Fibroblast of pulmonary artery (primary cell): ENCODE measurements at places on chromosomes 4 and X.

GRCh38 chr4:169103966-169104412 is 93.9 kb upstream of the CBR4 start:
- DNase-seq = no peak

- DNase-seq = no peak
These were observed 184.1 kb downstream of the CEP135 start for GRCh38 chr4:56132835-56133234.

GRCh38 chr4:140736669-140737343 is 19.4 kb downstream of the TBC1D9 start:
- no peak for DNase-seq

GRCh38 chrX:121987163-121987562 is 939.8 kb downstream of the GLUD2 start:
- DNase-seq = peak; percentile 49

GRCh38 chr4:61389640-61390039 is 189.5 kb downstream of the ADGRL3 start:
- no peak for DNase-seq

DNA sequence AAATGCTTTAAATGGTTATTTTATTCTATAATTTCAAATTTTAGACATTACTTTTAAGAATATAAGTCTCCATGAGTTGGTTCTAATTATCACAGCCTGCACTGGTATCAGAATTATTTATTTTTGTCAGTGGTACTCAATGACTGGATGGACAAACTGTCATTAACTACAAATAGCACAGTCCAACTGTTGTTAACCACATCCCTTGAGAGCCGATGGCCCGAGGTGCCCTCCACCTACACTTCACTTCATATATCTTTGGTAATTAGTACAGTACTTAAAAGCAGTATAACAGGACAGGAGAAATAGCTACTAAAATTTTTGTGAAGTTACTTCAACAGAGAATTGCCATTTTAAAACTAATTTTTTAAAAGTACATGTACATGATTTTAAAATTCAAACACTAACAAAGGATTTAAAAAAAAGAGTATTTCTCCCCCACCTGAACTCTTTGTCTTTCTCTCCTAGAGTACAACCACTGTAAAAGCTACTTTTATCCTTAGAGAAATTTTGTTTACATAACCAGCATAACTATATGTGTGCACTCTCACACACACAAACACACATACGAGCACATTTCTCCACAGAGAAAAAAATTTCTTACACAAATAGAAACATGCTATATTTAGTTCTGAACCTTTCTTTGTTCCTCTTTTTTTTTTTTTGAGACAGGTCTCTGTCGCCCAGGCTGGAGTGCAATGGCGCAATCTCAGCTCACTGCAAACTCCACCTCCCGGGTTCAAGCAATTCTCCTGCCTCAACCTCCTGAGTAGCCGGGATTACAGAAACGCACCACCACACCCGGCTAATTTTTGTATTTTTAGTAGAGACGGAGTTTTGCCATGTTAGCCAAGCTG is 6.5 kb downstream of the TIFA start:
- DNase-seq = no peak

DNA sequence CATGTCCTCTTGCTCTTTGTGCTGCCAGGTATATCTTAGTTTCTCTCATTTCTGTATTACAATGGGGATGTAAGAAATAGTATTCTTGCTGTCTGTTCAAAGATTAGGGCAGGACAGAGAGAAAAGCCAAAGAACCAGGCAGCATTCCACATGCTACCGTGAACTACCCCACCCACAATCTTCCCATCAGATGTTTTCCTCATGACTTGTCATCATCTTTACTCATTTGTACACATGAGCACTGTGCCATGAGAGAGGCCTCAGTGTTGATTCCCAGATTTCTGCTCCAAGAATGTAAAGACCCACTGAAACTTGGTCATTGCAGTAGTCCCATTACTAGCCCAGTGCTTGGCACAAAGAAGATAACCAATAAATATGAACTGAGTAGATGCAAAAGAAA is 354.6 kb upstream of the RASGEF1B start:
- no peak for DNase-seq

DNA sequence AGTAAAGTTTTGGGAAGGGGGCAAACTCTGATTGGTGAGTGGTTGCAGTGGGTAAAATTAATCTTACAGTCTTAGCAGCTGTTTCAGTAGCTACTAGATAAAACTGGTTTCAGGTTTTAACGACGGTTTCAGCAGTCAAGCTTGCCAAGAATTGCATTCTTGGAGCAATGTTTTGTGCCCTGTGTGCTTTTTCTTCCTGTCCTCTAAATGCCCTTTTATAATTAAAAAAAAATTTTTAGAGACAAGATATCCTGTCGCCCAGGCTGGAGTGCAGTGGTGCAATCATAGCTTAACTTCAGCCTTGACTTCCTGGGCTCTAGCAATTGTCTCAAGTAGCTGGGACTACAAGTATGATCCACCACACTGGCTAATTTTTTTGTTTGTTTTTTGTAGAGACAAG is 6.3 kb upstream of the PPEF2 start:
- DNase-seq = peak; percentile 29

- peak; percentile 75 for DNase-seq
These were observed 2.4 kb upstream of the PCDH10 start for GRCh38 chr4:133146574-133147241.

GRCh38 chr4:173076903-173077634 is 91.5 kb upstream of the GALNT7 start:
- DNase-seq = no peak

- DNase-seq = no peak
These were observed 175.5 kb downstream of the NLGN4X start for GRCh38 chrX:6053141-6053540.

GRCh38 chr4:70619778-70620177 is 8.8 kb upstream of the ENAM start:
- no peak for DNase-seq

DNA sequence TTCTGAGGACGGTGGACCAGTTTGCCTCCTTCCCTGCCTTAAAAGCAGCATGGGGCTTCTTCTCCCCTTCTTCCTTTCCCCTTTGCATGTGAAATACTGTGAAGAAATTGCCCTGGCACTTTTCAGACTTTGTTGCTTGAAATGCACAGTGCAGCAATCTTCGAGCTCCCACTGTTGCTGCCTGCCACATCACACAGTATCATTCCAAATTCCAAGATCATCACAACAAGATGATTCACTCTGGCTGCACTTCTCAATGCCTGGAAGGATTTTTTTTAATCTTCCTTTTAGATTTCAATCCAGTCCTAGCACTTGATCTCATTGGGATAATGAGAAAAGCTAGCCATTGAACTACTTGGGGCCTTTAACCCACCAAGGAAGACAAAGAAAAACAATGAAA is 255.3 kb downstream of the RAPGEF2 start:
- peak; percentile 68 for DNase-seq

- no peak for DNase-seq
These were observed 2.0 kb downstream of the STBD1 start for GRCh38 chr4:76308548-76308947.

DNA sequence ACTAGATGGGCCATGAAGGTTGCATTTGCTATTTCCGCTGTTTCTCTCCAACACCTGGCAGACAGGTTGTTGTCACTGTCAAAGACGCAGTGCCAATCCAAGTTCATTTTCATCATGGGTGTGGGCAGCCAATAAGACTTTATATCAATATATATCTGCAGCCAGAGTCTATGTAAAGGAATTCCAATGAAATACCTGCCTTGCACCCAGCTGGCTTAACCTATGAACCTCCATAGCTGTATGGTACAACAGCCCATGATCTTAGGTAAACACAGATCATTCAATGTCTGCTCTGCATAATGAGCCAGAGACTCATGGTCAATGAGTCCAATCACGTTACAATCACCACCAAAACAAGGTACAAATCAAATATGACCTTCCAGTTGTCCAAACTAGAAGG is 37.7 kb upstream of the ADGRA3 start:
- DNase-seq = no peak

DNA sequence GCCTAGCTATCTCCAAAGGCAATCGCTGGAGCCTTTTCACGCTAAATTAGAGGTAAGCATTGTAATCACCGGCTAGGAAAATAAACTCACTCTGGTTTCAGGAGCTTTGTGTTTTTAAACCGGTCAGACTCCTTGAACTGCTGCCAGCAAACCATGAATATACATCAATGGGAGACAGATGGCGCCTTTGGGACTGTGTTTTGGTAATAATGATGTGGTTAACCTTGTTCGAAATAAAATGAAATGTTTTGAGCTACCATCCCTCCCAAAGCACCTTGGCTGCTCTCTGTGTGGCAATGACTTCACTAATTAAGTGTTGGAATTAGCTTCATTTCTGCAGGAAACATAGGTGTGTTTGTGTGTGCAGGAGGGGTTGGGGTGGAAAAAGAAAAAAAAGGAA is 65.3 kb downstream of the CLNK start:
- peak; percentile 14 for DNase-seq

DNA sequence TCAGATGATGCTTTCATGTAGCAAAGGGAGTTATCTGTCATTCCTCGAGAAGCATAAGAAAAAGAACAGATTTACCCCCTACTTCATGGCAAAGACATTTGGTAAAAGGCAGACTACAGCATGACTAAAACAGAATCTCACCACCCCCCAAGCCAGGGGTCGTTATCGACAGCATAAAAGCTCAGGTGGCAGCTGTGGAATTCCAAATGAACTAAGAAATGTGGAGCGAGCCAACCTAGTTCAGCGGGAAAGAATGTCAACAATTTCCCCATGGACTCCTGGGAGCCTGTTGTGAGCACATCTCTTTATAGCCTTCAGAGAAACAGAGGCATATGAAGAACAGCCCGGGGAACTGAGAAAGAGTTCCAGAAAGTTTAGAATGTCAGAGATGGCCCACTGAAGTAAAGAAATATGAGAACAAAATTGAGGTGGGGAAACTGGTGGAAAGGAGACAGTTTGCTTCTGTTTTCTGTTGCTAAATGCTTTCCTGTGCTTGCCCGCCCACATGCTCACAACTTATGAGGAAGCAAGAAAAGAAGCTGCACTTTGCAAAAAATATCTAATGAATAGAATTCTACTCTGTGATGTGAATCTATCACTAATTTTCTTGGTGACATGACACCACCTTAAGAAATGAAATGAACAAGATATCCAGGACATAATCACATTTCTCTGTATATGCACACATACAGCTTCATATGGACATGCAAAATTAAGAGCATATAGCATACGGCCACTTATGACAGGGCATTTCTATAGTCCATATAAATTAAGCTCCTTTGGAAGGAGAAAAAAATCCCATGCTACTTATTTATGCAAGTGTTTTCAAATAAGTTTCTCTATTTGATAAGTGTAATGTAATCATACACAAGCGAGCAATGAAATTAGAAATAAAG is 135.3 kb upstream of the MID1 start:
- peak; percentile 79 for DNase-seq

- no peak for DNase-seq
These were observed 38.0 kb downstream of the NUP62CL start for GRCh38 chrX:107168257-107168656.

DNA sequence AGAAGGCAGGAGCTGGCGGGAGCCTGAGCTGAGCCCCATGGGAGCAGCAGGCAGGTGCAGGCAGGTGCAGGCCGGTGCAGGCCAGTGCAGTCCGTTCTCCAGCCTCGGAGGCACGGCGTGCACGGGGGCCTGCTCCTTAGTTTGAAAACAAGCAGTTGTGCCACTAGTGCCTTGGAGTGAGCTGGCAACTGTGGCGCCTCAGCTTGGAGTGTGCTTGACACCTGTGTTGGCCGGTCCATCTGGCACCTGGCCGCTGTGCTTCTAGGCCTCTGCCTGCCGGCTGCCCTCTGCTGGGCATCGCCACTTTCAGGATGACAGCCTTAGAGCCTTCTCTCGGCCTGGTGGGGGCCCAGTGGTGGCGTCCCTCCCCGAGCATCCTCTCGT is 47.9 kb downstream of the RGS12 start:
- DNase-seq = no peak

DNA sequence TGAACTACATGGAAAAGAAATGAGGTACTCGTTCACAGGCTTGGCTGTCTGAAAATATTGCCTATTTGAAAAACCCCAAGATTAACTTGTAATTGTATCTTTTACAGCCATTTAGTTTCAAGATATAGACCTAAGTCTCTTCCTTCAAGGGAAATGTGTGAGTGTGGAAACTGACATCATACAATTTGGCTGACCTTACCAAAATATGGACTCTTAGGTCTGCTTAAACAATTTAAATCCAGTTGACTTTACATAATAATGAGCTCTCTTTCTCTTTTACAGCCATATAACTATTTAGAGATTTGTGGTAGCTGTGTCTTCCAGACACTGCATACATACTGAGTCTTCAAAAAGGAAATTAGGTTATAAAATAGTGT is 186.9 kb downstream of the NR3C2 start:
- DNase-seq = no peak

- DNase-seq = no peak
These were observed 34.8 kb downstream of the PJA1 start for GRCh38 chrX:69130439-69130838.

- peak; percentile 75 for DNase-seq
These were observed at the start of gene PDLIM3 for GRCh38 chr4:185534866-185535611. PDLIM3 (minus strand) TSS chr4:185535507; CDS start chr4:185535434, 73 bp downstream.

DNA sequence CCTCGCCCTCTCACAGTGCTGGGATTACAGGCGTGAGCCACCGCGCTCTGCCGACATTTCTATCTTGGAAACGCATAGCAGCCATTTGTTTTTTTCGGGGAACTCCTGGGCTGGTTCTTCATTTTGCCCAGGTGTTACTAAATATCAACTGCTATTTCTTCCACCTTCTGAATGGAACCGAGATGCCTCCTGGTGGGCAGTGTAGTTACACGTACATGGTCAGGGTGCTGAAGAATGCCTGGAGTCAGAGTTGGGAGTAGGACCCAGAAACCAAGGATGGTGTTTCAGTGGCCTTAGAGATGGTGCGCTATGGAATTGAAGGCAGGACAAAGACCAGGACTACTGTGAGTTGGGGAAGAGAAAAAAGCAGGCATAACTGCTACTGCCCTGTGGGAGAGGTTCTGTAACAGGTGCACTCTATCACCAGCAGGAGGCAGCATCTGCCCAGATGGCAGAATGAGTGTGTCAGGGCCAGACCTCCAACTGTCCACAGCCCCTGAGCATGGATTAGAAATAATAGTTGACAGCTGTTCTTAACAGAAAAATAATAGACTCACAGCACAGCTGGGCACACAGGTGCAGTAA is 81.7 kb downstream of the ZC4H2 start:
- DNase-seq = peak; percentile 9

GRCh38 chr4:18052158-18052557 is 30.6 kb upstream of the LCORL start:
- no peak for DNase-seq

DNA sequence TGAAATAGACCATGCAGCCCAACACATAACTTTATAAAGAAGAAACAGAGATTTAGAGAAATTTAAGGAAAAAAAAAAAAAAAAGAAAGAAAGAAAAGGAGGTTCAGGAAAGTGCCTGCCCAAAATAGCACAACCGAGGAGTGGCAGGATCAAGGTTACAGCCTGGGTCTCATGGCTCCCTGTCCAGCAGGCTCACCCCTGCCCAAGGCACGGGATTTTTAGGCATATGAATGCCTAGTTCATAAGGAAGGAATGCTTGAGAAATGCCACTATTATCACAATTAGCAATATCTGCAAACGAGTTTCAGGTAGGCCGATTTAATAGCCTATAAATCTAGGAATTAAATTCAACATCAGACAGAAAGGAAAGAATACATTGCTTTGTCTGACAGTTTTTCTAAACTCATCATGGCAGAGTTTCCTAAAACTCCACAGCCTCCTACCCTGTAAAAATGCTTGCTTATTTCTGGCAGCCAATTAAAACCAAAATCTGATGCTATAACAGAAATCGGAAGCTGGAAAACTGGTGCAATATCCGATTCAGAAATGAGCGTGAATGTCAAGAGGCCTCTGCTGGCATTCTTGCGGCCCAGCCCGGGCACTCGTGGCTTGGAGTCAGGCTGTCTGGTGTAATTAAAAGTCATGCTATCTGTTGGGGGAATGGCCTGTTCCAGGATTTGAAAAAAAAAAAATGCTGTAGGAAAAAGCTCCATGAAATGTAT is 63.5 kb downstream of the GEMIN8 start:
- DNase-seq = peak; percentile 0

GRCh38 chrX:130321550-130321949 is 18.2 kb upstream of the SLC25A14 start:
- DNase-seq = no peak
